Activated CD4-positive, alpha-beta memory T cell treated with anti-CD3 and anti-CD28 coated beads, Interleukin-2, amount 10 ng/mL, durations not matched to agents 7 days and 5 days (primary cell): ENCODE measurements at places on chromosomes 4 and X. TPM values are rescaled to one million over a fixed set of nuclear protein-coding genes. Genes with fewer than 3 reads are reported as not detected.

DNA sequence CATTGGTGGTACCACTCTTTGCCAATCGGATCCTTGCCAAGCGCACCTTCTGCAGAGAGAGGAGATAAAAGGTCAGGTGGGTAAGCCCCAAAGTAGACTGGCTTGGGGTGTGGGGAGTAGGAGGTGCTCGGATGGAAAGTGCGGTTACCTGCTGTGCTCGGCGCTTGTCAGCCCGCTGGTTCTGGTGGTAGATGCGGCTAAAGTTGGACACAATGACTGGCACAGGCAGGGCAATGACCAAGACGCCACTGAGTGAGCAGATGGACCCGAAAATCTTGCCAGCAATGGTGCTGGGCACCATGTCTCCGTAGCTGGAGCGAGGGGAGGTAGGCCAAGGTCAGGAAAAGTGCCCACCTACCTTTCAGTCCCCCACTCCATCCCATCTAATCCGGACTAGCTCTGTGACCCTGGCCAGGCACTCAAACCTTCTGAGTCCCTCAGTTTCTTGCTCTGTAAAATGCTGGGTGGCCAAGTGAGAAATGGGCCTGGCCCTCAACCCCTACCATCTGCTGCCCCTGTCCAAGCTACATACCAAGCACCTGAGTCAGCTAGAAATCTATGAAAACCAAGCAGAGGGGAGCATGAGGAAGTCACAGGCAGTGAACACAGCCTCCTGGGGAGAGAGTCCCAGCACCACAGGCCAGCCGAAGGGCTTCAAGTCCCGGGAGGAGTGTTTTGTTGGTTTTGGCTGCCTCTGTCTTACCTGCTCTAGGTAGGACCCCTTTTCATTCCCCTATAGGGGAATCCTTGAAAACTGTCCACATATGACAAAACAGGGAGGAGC lies 4.7 kb downstream of the KCND1 start:
- H3K27ac ChIP-seq, result no peak overlapping the region
- H3K36me3 ChIP-seq, result peaks cover 3% of the 10 kb centered on the region
- no peak for DNase-seq
- peaks cover 4% of the 10 kb centered on the region for H3K4me1 ChIP-seq
- H3K27me3 ChIP-seq, result no peaks in the 10 kb centered on the region
- H3K4me3 ChIP-seq, result no peak overlapping the region

The ART3 gene
- 0.30 TPM for total RNA-seq

DNA sequence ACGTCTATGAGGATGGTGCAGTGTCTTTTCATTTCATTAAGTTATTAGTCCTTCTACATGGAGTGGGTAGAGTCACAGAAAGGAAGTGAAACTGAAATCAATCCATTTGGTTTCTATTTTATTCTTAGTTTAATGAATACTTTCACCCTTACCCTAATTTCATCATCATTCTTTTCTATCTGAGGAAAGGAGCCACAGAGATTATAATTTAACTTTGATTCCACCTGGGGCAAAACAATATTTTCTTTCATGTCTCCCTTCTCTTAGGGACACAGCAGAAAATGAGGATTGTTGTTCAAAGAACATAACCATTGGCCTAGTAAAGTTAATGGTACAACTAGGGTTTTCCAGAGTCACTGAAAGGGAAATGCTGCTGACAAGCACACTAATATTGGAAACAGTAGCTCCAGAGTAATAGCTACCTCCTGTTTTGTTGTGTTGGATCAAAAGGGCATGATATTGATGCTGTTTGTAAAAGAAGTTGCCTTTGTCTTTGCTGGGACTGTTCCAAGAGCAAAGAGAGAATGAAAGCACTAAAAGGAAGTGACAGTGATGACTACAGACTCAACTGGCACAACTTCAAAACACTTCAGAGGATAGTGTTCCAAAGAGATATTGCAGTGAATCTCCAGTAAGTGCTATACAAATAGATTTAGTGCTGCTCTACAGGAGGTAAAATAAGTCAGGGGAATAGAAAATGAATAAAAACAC lies 247.1 kb upstream of the PITX2 start:
- no peaks in the 10 kb centered on the region for H3K4me1 ChIP-seq
- H3K27me3 ChIP-seq, result no peaks in the 10 kb centered on the region
- H3K27ac ChIP-seq, result no peak overlapping the region

GRCh38 chrX:31884535-31884934 lies 812.7 kb upstream of the FTHL17 start:
- no peaks in the 10 kb centered on the region for H3K4me1 ChIP-seq
- H3K27ac ChIP-seq, result no peak overlapping the region
- H3K4me3 ChIP-seq, result no peak overlapping the region
- no peaks in the 10 kb centered on the region for H3K27me3 ChIP-seq
- DNase-seq, result no peak

DNA sequence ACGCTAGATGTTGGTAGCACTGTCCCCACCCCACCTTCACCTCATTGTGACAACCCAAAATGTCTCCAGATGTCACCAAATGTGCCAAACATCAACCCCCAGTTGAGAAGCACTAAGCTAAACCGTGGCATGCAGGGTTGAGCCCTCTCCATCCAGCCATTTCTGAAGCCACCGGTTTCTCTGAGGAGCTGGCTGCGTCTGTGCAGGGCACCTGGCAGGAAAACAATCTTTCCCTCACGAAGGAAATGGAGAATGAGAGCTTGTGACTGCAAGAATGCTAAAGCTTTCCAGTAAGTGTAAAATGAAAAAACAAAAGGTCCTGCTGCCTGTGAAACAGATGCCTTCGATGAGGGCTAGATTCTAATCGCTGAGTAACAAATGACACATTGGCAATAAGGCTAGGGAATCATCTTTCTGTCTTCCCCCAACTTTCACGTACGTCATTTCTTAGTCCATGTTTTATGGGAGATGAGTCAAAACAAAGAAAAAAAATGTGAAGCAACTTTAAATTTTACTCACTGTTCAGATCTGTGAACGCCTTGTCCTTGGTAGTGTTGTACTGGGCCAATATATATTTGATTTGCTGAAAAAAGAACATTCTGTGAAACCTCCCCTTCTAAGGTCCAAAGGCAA lies 59.9 kb downstream of the PROM1 start:
- H3K4me1 ChIP-seq, result peaks cover 3% of the 10 kb centered on the region
- no peaks in the 10 kb centered on the region for H3K36me3 ChIP-seq
- no peak overlapping the region for H3K27ac ChIP-seq
- no peak overlapping the region for H3K4me3 ChIP-seq

- H3K4me1 ChIP-seq, result no peaks in the 10 kb centered on the region
- no peaks in the 10 kb centered on the region for H3K27me3 ChIP-seq
- H3K4me3 ChIP-seq, result no peak overlapping the region
- no peak for DNase-seq
Measured at GRCh38 chr4:60042941-60043340, 1157.2 kb upstream of the ADGRL3 start.

The MAGEA10 gene
- not detected for total RNA-seq

DNA sequence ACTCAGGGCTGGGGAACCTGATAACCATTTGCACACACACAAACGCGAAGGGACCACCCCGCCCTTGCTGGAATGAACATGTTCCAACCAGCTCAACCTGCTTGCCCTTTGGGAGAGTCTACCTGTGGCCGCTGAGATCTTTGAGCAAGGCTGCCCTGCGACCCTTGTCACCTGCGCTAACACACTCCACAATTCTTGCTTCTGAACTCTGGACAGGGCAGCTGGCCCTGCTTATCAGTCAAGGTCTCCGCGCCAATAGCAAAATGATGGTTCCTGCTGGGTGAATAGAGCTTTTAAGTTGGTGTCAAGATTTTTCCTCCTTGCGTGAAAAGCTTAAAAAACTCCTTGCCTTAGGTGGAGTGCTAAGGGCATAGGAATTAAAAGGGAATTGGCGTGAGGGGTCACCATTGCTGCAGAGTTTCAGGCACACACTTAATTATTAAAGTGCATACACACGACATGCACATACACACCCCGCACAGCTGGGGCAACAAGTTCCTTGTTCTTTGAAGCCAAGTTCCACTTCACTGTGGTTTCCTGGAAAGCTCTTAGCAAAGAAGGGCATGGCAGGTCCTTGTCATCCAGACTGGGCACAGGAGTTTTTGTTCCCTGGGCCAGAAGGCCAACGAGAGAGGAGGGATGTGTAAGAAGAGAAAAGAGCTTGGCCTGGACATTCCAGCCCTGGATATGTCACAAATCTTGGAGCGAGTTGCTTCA lies 207.7 kb downstream of the STIM2 start:
- DNase-seq, result no peak
- no peaks in the 10 kb centered on the region for H3K27me3 ChIP-seq
- no peak overlapping the region for H3K27ac ChIP-seq
- H3K4me1 ChIP-seq, result no peaks in the 10 kb centered on the region

- no peak for DNase-seq
- H3K4me3 ChIP-seq, result no peak overlapping the region
- no peak overlapping the region for H3K27ac ChIP-seq
- H3K27me3 ChIP-seq, result no peaks in the 10 kb centered on the region
Measured at GRCh38 chr4:48602763-48603162, 112.7 kb downstream of the ZAR1 start.

The SLC16A2 gene
- not detected for total RNA-seq

DNA sequence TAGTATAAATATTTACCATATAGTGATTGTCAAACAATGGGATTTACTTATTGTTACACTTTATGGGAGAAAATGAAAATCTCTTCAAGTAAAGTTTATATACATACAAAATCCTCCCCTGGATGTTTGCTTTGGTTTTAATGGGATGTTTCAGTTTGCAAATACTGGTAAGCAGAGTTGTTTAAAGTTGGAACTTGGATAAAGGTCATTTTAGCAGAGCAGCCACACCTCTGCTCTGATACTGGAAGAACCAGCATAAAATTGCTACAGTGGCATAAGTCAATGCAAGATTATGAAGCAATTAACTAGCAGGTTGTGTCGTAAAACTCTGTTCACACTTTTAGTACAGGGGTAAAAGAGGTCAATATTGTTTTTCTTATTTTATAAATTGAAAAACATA lies 101.2 kb downstream of the TRAPPC11 start:
- peaks cover 8% of the 10 kb centered on the region for H3K27me3 ChIP-seq
- H3K36me3 ChIP-seq, result no peaks in the 10 kb centered on the region
- DNase-seq, result no peak
- H3K4me1 ChIP-seq, result no peaks in the 10 kb centered on the region
- no peak overlapping the region for H3K27ac ChIP-seq

DNA sequence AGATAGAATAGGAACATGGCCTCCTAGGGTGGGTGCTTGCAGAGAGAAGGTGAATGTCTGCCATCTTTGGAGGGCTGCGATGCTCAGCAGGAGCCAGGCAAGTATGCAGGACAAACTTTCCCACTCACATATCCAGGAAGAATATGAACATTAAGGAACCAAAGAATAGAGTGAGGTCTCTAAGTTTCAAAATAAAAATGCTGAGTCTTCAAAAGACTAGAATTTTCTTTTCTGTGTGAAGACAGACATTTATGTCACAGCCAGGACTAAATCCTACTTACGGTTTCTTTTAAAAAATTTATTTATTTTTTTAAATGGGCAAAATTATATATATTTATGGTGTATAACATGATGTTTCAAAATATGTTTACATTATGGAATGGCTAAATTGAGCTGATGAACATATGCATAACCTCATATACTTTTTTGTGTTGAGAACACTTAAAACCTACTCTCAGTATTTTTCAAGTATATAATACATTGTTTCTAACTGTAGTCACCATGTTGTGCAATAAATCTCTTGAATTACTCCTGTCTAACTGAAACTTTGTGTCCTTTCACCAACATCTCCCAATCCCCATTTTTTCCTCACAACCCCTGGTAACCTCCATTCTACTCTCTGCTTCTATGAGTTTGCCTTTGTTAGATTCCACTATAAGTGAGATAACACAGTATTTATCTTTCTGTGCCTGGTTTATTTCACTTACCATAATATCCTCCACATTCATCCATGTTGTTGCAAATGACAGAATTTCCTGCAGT lies 177.8 kb upstream of the HAND2 start:
- H3K27ac ChIP-seq, result no peak overlapping the region
- H3K27me3 ChIP-seq, result no peaks in the 10 kb centered on the region

DNA sequence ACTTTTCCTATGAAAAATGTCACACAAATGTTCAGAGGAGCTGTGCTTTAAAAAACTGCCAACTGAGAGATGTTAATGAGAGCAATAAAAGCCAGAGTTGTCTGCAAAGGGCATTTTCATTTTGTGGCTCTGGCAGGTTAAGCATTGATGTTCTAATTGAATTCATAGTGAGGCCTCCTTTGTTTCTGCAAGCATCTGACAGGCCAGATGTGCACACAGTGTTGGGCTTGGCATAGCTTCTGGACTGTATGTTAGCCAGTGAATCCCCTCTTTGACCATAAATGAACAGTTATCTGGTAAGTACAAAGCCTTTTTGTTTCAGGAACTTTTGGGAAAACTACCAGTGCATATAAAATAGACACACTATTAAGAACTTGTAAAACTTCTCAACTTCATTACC lies 81.9 kb downstream of the JADE3 start:
- no peak overlapping the region for H3K27ac ChIP-seq
- no peaks in the 10 kb centered on the region for H3K27me3 ChIP-seq
- no peak for DNase-seq
- no peaks in the 10 kb centered on the region for H3K36me3 ChIP-seq

The SULT1E1 gene
- not detected for total RNA-seq

DNA sequence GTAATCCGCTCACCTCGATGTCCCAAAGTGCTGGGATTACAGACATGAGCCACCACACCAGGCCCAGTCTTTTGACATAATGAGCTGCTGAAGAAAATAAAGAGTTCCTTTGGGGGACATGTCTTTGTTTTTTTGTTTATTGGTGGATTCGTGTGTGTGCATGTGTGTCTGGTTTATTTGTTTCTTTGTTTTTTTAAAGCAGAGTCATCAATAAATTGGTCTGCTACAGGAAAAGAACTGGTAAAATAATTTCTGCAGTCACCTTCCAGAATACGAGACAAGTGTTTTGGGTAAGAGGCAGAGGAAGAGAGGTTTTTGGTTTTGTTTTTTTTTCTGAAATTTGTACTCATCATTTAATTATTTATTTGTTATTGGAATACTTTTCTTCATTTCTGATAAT lies 51.5 kb upstream of the PPP3CA start:
- no peaks in the 10 kb centered on the region for H3K36me3 ChIP-seq
- no peak overlapping the region for H3K4me3 ChIP-seq
- H3K4me1 ChIP-seq, result peaks cover 18% of the 10 kb centered on the region
- no peak overlapping the region for H3K27ac ChIP-seq

GRCh38 chrX:31058284-31058683 lies 13.6 kb downstream of the FTHL17 start:
- peaks cover 7% of the 10 kb centered on the region for H3K4me1 ChIP-seq
- DNase-seq, result no peak
- H3K4me3 ChIP-seq, result no peak overlapping the region
- H3K27me3 ChIP-seq, result no peaks in the 10 kb centered on the region

The GYPB gene
- not detected for total RNA-seq

The PRR32 gene
- not detected for total RNA-seq

The HNRNPD gene
- 355 TPM for total RNA-seq

The USP17L21 gene
- not detected for total RNA-seq

- DNase-seq, result no peak
- H3K27me3 ChIP-seq, result peaks cover 2% of the 10 kb centered on the region
- H3K4me1 ChIP-seq, result no peaks in the 10 kb centered on the region
- H3K4me3 ChIP-seq, result no peak overlapping the region
Measured at GRCh38 chr4:109875106-109875505, 27.2 kb downstream of the LRIT3 start.

- H3K27me3 ChIP-seq, result no peaks in the 10 kb centered on the region
- no peak for DNase-seq
- H3K4me1 ChIP-seq, result no peaks in the 10 kb centered on the region
- no peak overlapping the region for H3K4me3 ChIP-seq
- H3K27ac ChIP-seq, result no peak overlapping the region
Measured at GRCh38 chr4:18934197-18934596, 912.6 kb upstream of the LCORL start.

The TRAM1L1 gene
- total RNA-seq, result not detected
